ENCODE measurements at places on chromosomes 4 and X.

DNA sequence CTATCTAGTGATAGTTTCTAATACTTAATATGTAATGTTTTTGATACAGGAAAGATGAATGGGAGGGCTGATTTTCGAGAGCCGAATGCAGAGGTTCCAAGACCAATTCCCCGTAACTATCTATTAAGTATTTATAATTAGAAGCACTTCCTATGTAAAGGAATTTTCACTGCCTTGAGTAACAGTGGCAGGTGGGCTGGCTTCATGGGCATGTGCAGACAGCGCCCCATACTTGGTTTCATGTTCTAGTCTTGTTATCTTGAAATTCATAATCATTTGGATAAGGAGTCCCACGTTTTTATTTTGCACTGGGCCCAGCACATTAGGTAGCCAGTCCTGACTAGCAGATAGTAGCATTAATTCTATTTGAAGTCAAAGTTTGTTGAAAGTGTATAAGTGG is 1.7 kb downstream of the OCIAD1 start:
- no peak for DNase-seq

DNA sequence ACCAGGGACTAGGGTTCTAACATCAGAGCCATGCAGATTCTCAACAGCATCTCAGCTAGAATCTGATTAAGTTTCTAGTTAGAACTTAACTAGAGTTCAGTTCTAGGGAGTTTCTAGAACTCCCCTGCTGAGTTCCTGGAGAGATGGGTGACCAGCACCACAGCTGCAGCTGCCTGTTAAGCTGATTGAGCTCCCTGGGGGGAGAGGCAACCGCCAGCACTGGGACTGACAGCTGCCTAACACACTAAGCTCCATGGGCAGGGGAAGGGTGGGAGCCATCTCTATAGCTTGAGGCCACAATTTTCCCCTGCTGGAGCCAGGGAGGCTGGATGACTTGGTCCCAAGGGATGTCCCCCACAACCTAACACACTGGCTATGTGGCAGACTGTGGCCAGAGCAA is 84.2 kb downstream of the CHIC1 start:
- DNase-seq = no peak

DNA sequence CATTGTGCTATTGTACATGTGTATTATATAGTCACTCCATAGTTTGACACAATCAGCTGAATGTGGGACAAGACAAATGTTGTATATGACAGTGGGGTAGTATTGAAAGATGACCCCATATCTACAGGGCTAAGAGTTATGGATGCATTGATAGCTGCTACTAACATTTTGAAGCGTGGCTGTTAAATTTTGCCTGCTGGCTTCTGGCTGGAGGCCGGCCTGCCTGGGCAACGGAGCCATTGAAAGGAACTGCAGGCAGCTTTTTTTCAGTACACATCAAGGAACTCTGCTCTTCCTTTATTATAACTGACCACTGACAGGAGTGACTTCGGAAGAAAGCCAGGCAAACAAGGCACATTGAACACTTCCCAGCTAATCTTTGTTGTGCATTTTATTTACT is 76.1 kb upstream of the TMEM33 start:
- DNase-seq = no peak

DNA sequence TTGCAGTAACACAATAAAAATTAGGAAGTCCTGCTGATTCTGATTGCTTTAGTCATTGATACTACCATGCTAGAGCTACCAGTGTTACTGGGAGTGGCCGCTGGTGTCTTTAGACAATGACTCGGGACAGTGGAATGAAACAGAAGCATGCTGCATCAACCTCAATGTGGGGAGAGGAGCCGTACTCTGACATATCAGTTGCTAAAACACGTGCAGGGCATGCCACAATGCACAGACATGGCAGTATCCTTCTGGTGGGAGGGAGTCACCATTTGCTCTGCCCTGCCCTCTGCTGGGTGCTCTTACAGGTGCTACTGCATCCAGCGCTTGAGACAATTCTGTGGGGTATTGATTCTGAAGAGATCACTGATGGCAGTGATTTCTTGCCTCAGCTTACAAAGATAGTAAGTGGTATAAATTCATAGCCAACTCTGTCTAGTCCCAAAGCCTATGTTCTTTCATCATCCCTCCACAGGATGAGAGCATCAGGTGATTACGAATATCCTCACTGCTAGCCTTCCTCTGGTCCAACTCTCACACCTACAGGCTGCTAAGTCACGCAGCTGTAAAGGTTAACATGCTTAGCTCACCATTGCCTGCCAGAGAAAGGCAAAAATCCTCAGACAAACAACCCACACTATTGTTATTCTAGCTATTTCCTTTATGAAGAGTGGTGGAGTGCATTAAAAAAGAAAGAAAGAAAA is 43.7 kb downstream of the NSG1 start:
- no peak for DNase-seq

DNA sequence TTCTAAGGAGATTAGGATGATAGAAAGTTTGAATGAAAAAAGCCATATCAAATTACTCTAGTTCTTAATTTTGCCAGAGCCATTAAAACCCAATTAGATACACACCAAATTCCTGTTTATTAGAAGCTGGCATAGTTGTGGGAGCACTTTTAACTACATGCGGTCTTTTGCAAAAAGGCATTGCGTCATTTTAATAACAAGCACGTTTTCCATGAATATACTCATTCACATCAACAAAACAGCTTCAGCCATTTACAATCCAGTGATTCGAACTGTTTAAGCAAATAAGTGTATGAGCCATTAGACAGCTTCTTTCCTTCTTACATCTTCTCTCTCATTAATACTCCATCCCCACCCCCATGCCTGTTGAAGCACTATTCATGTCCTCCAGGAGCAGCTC is 109.5 kb upstream of the EOLA2 start:
- no peak for DNase-seq

DNA sequence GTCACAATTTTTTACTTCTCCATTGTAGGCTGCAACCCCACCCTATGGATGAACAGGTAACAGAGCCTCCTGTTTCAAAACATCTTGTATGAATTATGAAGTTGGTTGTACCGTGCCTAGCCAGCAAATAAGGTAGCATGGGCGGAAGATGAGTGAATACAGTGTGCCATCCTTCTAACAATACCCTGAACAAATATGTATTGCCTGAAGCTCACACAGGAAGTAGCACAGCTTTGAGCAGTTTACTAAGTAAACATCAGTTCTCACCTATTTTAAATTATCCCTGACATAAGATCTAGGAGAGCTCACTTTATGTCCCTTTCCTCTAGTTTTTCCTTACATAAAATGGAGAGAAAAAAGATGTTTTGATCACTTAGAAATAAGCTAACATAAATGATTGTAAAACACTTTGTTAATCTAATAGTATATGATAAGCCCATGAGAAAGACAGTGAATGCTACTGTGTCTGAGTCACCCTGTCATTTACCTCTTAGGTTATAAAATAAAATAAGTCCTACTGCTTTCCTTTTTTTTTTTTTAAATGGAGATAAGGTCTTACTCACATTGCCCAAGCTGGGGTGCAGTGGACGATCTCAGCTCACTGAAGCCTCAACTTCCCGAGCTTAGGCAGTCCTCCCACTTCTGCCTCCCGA is 36.6 kb downstream of the GRSF1 start:
- DNase-seq = no peak

DNA sequence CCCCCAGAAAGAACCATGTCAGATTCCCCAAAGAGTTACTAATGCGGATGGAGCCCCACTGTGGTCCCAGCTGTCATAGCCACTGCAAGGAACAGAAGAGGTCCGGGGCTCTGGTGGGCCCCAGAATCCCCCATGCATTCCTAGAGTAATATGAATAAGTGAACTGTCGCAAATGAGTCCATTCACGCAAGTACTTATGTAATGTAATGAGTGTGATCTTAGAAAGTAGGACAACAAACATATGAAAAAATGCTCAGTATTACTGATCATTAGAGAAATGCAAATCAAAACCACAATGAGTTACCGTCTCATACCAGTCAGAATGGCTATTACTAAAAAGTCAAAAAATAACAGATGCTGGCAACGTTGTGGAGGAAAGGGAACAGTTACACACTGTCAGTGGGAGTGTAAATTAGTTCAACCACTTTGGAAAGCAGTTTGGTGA is 141.5 kb upstream of the RBPJ start:
- DNase-seq = no peak

- no peak for DNase-seq
Observed at GRCh38 chr4:110610940-110611831, 11.7 kb downstream of the PITX2 start.

- no peak for DNase-seq
Observed at GRCh38 chrX:40484408-40485091, 96.2 kb upstream of the ATP6AP2 start.

DNA sequence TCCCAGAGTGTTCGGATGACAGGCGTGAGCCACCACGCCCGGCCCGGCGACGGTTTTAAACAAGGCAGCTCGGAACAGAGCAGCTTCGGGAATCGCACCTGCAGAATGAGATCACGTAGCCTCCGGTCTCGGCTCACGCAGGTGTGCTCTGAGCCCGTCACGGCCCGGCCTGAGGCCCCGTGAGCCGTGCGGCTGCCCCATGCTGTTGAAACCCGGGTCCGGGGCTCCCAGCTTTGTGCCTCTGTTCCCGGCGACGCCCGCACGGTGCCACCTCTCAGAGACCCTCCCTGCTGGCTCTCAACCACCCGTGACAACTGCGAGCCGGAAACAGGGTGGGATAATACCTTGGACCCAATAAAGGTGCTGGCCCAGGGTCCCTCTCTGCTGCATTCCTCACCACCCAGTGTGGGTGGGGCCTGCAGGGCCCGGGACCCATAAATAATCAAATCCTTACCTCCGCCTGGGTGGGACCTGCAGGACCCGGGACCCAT is 13.4 kb upstream of the PLCXD1 start:
- peak; percentile 81 for DNase-seq

DNA sequence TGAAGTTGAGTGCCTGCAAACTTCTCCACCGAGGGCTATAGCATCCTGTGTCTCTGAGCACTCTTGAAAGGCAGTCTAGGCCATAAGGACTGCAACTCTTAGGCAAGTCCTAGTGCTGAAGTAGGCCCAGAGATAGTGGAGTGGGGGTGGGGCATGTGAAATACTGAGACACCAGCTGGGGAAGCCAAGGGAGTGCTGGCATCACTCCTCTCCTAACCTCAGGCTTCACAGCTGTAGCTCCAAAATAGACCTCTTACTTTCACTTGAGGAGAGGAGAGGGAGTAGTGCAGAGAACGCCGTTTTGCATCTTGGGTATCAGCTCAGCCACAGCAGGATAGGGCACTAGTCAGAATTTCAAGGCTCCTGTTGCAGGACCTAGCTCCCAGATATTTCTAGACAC is 56.2 kb upstream of the CYSLTR1 start:
- no peak for DNase-seq

GRCh38 chr4:26141051-26141721 is 179.6 kb upstream of the RBPJ start:
- DNase-seq = peak; percentile 83

GRCh38 chr4:186878203-186878776 is 154.6 kb upstream of the FAT1 start:
- no peak for DNase-seq

DNA sequence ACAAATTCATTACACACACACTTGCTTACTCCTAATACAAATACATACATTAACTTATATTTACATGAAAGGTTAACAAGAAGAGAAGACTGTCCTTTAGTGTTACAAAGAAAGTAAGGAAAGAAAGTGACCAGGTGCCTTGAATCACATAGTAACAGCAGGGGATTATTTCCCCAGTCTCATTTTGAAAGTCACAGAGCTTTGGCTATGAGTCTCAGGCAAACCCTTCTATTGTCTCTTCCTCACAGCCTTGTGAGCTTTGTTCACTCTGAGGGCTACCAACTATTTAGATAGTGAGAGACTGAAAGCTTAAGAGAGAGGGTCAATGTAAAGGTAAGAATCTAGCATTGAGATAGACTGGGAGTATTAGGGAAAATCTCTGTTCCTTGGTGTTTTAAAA is 161.6 kb downstream of the NPNT start:
- no peak for DNase-seq

DNA sequence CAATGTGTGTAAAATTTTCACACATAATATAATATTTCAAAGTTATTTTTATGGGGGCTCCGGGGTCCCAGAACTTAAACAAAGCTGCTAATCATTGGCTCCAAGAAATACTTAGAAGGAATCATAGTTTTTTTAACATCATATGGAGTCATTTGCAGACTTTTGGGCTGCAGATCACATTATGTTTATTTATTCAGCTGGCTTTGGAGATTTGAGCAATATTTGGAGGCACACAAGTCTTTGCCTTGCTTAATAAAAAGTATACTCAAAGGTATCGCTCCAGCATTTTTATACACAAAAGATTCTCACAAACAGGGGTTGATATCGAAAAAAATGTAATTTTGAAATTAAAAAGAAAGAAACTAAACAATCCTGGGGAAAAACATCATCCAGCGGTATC is 382.5 kb upstream of the TENM3 start:
- DNase-seq = no peak

DNA sequence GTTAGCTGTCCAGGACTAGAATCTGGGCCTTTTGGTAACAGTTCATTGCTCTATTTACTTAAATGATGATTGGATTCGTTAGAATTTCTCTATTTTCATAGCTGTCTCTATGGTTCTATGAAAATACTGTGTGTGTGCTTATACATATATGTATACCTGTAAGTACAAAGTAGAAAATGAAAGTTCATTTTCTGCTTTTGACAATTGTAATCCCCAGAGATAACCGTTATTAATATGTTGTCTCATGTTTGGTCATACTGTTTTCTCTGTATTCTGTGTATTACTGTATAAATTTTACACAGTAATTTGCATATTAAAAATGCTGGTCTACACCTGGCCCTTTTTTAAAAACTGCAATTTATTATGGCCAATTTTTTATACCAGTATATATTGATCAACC is 55.4 kb downstream of the CLCN3 start:
- DNase-seq = no peak

DNA sequence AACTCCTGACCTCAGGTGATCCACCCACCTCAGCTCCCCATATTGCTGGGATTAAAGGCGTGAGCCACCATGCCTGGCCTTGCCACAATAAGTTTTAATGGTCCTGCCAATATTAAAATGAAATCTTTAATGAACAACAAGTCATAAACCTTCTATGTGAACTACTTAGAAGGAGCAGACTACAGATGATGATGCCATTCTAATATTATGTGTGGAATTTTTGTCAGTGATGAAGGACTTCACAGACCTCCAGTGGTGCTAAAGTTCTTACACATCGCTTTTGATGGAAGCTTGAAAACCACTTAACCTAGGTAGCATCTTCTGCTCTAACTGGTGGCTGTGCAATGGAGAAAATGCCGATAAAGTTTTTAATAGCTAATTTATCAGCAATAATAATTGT is 331.4 kb downstream of the CCSER1 start:
- DNase-seq = no peak

DNA sequence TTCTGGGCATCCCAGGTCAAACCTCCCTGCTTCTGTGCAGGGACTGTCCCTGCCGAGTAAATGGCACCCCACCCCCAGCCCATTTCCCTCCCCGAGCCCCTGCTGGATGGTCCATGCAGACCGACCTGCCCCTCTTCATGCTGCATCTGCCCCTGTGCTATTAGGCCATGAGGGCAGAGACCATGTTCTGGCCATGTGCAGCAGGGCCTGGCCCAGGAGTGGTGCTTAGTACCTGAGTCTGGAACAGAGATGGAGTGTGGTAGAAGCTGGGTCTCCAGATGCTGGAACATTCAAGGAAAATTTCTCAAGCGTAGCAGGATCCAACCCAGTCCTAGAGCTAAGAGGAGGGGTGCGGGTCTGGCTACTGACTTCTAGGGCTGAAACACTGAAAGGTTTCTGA is 15.3 kb upstream of the UBA1 start:
- DNase-seq = no peak

Data from posterior cingulate gyrus (tissue), 11 donors.